ENCODE measurements at places on chromosomes 4 and X.

- DNase-seq = no peak
These were observed 18.2 kb upstream of the UGT2B10 start for GRCh38 chr4:68797618-68798017.

DNA sequence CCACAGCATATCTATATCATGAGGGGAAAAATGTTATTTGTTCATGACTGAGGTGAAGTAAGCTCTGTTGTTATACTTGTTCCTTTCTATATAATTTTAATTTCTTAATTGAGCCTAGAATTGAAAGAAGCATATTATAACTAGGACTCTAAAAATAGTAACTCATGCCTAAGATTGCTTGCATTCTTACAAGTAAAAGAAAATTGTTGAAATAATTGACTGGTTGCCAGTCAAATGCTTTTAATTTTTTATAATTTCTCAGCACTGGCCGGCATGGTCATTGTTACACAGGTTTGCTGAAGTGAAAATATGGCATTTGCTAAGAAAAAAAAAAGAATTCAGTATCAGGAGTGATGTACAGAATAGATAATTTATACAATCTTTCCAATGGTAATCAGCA, 104.8 kb downstream of the GASK1B start:
- no peak for DNase-seq

GRCh38 chrX:110310896-110311295, 7.0 kb downstream of the AMMECR1 start:
- DNase-seq = peak; percentile 47

GRCh38 chrX:66016905-66017658, 22.8 kb downstream of the VSIG4 start:
- DNase-seq = peak; percentile 1

DNA sequence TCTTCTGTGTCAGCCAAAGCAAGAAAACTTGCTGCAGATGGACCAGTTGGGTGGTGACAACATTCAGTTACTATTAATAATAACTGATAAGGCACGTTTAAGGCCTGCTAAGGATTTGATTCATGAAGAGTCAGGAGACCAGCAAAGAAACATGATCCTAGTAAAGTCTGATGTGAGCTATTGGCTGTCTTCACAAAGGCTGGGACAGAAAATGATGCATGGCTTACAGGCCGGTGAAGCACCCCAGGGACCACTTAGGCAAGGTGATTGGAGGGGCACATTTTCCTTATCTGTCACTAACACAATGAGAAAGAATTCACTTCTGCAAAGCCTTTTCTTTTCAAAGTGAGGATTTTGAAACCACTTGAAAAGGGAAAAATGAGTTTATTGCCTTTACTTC, 65.4 kb upstream of the TRPC3 start:
- DNase-seq = no peak

- no peak for DNase-seq
These were observed 480.4 kb downstream of the ACTRT1 start for GRCh38 chrX:127571834-127572233.

DNA sequence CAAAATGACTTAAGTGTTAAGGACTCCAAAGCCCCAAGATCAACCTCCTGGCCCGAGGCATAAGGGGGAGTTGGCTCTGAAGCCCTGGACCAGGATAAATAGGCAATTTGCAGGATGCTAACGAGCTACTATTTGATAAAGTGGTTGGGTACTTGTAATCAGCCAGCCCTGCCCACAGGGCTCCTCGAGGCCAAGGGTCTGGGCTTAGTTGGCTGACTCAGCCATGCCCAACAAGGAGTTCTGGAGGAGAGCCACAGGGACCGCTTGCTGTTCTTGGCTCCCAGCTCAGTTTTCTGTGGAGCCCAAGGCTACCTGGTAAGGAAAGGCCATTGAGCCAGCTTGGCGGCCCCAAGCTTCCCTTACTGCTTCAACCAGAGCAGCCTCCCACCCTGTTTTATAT, 7.8 kb downstream of the HMGB3 start:
- no peak for DNase-seq

DNA sequence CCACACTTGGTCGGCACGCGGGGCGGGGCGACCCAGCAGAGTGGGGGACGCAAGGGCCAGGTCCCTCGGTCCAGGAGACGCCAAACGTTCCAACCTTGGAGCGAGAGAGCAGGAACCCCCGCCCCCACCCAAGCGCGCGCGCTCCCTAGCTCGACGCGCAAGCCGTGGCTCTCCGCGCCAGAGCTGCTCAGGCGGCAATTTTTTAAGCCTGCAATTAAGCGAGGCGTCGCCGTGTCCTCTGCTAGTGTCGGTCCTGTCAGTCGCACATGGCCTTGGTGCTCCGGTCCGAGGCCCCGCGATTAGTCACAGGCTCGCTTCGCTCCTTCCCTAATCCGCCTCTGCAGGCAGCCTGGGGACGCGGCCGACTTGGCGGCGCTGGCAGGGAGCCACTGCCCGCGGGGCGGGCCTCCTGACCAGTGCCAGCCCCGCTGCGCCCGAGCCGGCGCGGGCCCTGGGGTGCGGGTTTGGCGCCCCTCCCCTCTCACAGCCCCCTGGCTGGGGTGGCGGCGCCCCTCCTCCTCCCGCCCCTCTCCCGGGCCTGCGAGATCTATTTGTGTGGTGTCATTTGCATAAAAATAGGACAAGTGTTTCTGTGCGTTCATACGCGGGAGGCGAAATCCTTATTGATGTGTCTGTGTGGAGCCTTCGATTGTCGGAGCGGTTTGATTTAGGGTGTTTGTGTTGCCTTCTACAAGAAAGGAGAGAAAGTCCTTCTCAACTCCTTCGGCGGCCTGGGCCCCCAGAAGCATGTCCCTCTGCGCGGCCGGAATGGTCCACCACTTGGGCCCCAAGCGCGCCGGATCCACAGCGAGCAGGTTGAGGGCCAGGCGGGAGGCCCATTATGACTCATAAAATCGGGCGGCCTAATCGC, 9.8 kb upstream of the BCOR start:
- no peak for DNase-seq

DNA sequence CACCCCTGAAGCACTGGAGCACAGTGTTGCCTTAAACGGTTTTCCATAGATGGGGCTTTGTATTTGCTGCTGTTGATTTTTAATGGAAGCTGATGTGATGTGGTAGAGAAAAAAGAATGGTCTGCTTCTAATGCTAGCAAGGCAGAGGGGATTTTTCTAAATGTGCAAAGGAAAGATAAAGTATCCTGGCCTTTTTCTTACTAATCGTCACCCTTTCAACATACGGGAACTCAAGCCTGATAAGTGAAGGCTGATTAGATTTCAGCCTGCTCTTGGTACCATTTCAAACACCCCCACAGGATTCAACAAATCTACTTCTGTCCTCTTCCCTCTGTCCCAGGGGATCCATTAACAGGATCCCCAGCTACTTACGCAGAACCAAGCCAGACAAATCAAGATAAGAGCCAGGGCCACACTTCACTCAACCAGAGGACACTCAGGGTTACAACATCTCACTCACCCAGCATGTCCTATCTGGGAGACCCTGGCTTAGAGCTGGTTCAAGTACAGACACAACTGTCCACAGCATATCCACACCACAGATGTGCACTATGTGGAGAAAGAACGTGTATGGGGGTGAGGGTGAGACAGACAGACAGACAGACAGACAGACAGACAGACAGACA, 180.0 kb downstream of the SH3KBP1 start:
- DNase-seq = no peak

DNA sequence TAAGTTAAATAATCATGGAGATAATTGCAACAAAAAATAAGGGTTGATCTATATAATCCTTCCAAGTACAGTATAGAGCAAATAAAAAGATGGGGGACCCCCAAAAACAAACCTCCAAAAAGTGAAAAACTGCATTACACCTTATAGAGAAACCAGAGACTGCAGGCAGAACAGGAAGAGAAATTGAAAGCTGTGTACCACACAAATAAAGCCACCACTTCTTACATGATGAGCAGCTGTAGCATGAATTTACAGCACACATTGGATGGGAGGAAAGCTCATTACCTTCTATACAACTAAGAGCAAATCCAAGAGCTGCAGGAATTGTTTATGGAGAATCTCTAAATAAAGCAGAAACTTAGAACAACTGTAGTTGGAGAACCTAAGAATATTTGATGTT, 152.4 kb upstream of the PDE5A start:
- DNase-seq = no peak

DNA sequence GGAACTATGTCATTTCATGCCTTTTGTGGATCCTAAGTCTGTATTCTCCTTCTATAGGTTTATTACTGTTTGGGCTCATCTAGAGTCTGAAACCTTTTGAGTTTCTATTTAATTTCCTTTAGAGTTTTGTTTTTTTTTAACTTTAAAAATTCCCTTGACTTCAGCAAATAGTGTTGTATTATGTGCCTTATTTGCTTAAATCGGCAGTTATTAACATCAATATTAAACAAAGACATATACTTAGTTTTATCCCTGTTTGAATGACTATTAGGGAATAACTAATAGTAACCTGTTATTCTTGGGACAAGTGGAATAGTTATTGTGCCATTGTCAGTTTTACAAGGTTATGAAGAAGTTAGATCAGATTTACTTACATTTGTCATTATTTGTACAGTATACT, 112.8 kb upstream of the NUDT6 start:
- DNase-seq = no peak

- no peak for DNase-seq
These were observed 600 bp downstream of the POU3F4 start for GRCh38 chrX:83508526-83509253.

- DNase-seq = no peak
These were observed 13.9 kb upstream of the RASL11B start for GRCh38 chr4:52848254-52848653.

- DNase-seq = no peak
These were observed 110.1 kb upstream of the VEGFC start for GRCh38 chr4:176902710-176903323.

DNA sequence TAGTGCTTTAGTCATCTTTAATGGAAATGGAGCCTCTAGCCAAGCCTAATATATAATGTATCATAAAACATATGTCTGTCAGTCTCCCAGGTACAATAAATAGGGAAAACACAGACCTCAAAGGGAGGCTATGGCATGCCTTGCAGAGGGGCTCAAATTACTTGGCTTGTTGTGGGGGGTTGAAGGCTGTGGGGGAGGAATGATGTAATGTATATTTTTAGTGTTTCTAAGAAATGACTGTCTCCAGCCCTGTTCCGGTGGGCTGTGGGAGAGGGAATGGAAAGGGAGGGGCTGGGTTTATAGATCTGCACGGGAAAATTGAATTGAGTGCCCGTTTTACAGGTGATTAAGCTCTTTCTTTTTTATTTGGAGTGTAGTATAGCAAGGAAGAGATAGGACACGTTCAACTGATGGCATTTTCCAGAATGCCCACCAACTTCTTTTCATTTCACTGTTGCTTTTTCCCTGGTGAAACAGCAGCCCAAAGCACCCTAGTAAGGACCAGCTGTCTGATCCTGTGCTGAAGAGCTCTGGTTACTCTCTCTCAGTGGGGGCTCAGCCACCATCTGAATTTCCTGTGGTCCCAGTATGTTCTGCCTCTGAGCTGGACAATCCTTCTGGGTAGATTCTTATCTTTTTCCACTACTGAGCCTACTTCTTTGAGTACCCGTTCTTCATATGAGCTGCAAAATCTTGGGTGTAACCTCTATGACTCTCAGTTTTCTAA, 220.7 kb upstream of the CASK start:
- no peak for DNase-seq

DNA sequence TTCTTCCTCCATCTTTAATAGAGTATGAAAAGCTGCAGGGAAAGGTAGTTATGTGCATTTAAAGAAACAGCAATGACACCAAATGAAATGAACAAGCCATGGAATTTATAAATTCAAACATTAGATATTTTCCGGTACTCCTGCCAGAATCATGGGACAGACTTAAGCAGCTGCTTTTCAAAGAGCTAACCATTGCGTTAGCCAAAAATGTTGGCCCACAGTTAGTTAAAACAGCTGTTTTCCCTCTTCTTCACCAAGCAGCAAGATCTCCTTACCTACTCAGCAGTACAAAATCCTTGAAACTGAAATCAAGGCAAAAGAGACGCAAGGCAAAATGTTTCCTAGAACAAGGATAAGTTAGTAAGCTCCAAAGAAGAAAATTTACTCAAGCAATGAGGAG, 64.0 kb downstream of the MANBA start:
- DNase-seq = no peak
